Fibroblast of skin of scalp (primary cell): ENCODE measurements at places on chromosomes 2 and 18.

- no peak for DNase-seq
Observed at GRCh38 chr2:45953376-45954027, 302.0 kb downstream of the PRKCE start.

DNA sequence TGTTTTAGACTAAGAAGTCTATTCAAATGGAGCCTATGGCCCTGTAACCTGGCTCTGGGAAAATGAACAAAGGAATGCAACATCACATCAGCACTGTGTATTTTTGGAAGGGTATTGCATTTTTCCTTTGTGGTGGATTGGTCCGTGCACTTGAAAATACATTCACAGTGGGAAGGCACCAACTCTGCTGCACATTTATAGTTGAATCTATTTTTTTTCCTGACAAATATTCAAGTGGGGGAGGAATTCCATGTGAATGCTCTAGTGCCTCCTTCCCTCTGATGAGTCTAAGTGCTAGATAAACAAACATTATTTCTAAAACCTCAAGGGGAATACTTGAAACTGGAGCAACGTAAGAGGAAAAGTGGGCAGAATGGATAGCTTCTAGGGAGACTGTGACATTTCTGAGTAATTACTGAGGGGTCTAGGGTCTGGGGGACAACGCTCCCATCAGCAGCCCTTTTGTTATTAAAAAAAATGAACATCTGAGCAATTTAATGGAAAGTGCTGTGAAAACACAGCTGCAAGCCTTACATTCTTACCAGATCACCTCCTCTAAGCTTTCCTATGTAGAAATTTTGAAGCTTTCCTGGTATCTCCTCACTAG lies 208.2 kb downstream of the SLC8A1 start:
- DNase-seq = peak; percentile 97

DNA sequence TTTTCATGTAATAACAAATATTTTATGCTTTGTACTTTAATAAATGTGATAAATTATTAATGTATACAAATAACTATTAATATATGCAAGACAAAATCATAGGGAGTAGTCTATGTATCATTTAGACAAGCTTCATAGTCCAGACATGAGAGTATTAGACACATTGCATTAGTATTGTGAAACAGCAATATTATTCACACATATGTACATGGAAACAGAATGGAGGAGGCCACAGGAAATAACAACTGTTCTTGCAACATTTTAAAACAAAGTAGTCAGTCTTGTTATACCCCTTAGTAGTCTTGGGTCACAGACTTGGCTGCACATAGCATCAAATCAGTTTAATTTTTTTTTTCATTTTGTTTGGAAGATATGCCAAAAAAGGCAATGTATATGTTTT lies 15.8 kb downstream of the DSC1 start:
- DNase-seq = no peak

GRCh38 chr2:176999301-176999700 lies 213.3 kb upstream of the HNRNPA3 start:
- peak; percentile 82 for DNase-seq

GRCh38 chr18:58536534-58537271 lies 92.2 kb downstream of the ALPK2 start:
- no peak for DNase-seq

DNA sequence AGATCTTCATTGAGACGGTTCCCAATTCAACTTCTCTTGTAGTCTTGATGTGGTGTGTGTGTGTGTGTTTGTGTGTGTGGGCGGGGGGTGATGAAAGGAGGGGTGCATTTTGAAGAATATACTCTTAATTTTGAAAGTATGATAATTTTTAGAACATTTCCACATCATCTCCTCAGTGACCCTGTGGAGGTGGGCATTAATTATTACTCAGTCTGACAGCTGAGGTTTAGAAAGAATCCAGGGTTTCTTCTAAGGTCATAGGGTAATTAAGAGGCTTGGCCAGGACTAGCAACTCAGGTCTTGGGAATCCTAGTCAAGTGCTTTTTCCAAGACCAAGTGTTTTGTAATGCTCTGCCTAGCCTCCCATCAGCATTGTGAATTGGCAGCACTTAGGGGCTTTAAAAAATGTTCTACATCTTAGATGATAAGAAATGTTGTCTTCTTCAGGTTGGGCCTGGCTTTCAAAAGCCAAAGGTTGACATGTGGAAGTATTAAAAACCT lies 100.5 kb downstream of the SPTBN1 start:
- DNase-seq = no peak

DNA sequence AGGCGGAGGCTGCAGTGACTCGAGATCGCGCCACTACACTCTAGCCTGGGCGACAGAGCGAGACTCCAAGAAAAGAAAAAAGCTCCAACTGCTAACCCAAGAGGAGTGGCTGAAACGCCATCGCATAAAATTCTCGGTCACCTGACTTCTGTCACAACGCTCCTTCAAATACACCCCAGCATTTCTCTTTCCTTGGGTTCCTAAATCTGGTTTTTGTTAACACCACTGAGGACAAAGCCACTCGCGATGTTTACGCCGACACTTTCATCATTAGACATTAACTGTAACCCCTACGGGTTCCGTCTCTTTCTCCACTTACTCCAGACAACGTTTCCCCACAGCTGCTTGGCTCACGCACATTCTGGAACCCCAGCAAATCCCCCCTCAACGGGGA lies 679 bp downstream of the CLK1 start:
- DNase-seq = no peak

- no peak for DNase-seq
Observed at GRCh38 chr18:63233334-63233733, 86.2 kb downstream of the BCL2 start.

GRCh38 chr2:219205165-219205538 lies 1.4 kb upstream of the ZFAND2B start:
- no peak for DNase-seq

- DNase-seq = no peak
Observed at GRCh38 chr2:233363744-233364235, 9.5 kb downstream of the DGKD start.

DNA sequence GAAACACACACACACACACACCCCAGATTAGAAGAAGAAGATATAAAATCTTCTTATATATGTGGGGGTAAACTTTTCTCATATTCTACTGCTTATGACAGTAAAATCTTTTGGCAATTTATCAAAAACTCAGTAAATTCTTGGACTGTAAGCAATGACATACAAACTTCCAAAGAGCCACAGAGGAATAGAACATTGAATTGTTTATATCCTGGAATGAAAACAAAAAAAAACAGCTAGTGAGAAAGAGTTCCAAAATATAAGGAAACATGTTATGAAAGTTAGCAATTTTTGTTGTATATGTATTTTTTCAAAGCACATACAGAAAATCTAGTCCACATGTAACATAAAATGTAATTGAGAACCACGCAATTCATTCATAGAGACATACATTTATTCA lies 764.9 kb downstream of the DSC3 start:
- no peak for DNase-seq

- no peak for DNase-seq
Observed at GRCh38 chr2:69565431-69565839, 78.1 kb downstream of the AAK1 start.

GRCh38 chr18:22559414-22560274 lies 141.9 kb upstream of the CTAGE1 start:
- peak; percentile 66 for DNase-seq

- DNase-seq = no peak
Observed at GRCh38 chr18:6044773-6045172, 149.5 kb upstream of the TMEM200C start.

DNA sequence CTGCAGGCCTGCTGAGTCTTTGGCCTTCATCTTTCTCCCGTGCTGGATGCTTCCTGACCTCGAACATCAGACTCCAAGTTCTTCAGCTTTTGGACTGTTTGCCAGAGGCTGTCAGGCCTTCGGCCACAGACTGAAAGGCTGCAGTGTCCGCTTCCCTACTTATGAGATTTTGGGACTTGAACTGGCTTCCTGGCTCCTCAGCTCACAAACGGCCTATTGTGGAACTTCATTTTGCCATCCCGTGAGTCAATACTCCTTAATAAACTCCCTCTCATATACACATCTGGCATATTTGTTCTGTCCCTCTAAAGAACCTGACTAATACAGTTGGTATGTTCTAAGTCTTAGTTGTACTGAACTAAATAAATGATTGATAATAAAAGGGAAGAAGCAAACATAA lies 702.8 kb upstream of the LINC00305 start:
- no peak for DNase-seq

GRCh38 chr2:181911830-181912229 lies 20.3 kb downstream of the ITPRID2 start:
- no peak for DNase-seq

GRCh38 chr2:232927793-232928550 lies 57.9 kb downstream of the SNORC start:
- DNase-seq = no peak

DNA sequence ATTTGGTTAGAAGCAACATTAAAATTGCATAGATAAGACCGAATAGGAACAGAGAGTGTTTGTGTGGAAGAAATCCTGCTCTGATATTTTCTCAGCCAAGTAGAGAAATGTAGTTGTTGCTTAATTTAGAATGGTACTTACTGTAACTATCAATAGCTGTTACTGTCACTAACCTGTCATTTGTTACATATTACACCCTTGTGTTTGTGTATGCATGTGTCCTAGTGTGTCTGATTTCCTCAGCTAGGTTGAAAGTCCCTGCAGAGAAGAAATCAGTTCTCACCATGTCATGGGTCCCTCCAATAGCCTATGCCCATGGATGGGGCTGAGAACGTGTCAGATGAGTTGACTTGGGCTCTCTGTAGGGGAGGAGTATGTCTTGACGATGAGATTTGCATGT lies 94.4 kb downstream of the SPTBN1 start:
- DNase-seq = no peak

- DNase-seq = peak; percentile 90
Observed at GRCh38 chr2:232260075-232260474, 118.5 kb upstream of the ALPP start.

GRCh38 chr18:51188024-51188701 lies 9.3 kb downstream of the MEX3C start:
- no peak for DNase-seq

DNA sequence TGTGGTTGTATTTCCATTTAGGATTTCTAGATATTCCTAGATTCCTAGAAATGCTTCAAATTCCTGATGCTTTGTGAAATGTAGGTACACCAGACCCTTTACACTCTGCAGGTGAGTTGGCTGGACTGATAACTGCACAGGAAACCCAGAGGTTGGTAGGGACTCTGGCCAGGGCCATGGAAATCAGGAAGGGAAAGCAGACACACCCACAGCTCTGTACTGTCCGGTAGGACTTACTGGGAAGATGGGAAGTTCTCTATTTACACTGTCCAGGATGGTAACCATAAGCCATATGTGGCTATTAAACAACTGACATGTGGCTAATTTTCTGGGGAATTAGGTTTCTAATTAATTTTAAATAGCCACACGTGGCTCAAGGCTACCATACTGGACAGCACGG lies 31.4 kb downstream of the NEMP2 start:
- DNase-seq = no peak

GRCh38 chr2:236545814-236546480 lies 23.7 kb upstream of the ACKR3 start:
- DNase-seq = no peak

GRCh38 chr2:42815726-42816125 lies 23.3 kb upstream of the HAAO start:
- no peak for DNase-seq

- no peak for DNase-seq
Observed at GRCh38 chr18:45666520-45666919, 51.2 kb downstream of the SLC14A2 start.

DNA sequence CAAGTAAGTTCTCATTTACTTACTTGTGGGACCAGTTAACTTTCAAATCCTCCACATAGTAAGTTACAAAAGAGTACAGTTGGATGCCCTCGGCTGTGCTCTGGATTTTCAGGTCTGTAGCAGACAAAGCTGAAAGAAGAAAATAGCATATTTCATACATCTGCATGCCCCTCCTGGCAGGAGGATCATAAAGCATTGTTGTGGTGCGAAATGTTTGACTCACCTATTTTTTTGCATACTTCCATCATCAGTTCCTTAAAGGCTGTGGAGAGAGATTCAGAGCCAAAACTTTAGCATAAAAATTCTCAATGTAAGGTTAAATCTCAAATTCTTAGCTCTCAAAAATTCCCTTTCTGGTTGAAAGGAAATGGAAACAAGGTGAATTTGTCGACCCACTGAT lies 70.8 kb upstream of the LPIN2 start:
- DNase-seq = no peak

DNA sequence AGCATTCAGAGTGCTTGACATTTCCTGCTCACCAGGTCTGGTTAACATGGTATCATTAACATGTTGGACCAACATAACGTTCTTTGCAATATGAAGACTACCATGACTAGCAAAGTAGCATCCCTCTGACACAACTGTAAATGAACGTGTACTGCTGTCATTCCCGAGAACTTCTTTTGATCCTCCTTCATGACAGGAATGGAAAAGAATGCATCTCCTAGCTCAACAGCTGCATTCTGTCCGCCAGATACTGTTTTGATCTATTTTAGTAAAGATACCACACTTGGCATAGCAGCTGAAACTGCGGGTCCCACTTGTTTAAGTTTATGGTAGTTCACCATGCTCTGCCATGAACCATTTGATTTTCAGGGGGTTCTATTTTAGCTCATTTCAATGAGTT lies 144.2 kb upstream of the PARD3B start:
- no peak for DNase-seq

DNA sequence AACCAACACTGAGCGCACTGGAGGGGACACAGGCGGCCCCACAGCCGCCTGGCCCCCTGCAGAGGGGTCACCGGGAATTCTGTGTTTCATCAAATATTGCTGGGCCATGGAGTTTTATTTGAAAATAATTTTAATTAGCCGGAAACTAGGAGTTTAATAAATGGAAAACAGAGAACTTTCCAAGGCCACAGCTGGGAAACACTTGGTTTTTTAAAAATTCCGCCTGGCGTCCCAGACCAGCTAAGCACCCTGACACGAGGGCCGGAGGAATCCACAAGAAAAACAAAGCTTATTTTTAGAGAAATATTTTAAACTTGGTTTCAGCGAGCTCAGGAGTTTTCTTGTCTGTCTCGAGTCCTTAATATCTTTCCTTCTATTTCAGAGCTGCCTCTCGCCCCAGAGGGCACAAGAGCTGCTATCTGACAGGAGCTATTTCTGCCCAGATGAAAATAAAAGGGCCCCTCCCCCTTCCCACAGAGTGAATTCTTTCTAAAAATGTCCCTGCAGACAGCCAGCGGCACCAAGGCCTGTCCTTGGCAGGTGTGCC lies 8.2 kb downstream of the ZFP36L2 start:
- peak; percentile 79 for DNase-seq

DNA sequence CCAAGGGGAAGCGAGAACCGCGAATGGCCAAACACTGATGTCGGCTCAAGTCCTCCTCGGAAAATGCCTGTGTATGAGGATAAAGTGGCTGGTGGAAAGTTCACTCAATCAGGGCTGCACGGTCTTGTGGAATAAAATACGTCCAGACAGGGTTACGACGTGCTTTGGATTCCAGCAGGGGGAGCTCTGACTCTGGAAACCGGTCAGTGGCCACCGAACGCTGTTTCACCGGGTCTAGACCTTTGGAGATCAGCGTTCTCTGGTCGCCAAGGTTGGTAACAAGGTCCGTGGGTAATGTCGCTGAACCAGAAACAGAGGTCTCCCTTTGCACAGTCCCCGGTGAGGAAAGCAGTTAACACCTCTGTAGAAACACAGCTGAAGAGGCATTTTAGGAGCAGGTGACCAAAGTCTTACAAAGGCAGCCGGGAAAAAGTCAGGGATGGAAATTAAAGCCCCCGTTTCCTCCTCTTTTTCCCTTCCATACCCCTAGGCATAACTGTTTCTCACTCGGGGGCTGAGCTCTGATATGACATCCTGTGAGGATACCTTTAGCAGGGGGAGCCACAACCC lies 47.8 kb downstream of the CDCA7 start:
- peak; percentile 82 for DNase-seq

- DNase-seq = no peak
Observed at GRCh38 chr2:212914392-212914791, 237.0 kb downstream of the IKZF2 start.
